ENCODE measurements at places on chromosomes 5 and 9.

DNA sequence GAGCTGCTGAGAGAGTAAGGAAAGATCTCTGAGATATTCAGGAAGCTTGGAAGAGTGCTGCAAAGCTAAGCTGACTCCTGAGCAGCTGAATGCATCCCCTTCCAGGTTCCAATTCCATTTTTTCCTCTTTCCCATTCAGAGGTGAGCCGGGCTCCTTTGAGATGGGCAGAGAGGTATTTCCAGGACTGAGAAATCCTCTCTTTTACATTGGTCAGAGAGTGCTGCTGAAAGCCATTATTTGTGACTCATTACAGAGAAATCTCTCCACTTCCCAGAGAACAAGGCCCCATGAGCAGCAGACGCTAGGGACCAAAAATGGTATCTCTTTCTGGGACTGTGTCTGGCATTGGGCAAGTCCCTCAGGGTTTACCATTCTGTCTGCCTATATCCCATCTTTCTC, 3.7 kb downstream of the MCTP1 start:
- DNase-seq, result no peak

- DNase-seq, result no peak
These were observed 120.1 kb upstream of the MTAP start for GRCh38 chr9:21682381-21682780.

- no peak for DNase-seq
These were observed 10.8 kb upstream of the PRRC2B start for GRCh38 chr9:131382850-131383729.

- no peak for DNase-seq
These were observed 4.1 kb downstream of the TRIM23 start for GRCh38 chr5:65620021-65620420.

GRCh38 chr5:177154003-177154643, 20.6 kb downstream of the NSD1 start:
- DNase-seq, result no peak

DNA sequence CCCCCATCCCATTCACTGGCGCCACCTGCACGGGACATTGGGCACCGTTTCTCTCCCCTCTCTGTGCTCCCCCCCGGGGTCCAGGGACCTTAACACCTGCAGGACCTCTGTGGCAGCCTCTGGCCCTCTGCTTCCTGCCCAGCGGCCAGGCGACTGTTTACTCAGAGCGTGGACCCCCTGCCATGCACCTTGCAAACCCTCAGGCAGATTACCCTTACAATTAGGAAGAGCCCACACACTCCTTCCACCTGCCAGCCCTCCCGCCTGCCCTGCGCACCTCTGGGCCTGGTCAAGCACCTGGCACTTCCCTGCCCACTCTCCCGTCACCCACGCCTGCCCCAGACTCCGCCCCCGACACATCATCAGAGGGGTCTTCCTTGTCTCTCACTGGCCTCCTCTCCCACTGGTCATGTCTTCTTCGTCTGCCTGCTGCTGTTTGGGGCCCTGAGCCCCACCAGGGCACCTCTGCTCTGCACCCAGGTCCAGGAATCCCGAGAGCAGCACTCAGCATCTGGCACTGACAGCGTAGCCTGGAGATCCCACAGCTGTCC, 281.3 kb upstream of the IRX4 start:
- no peak for DNase-seq
